ENCODE measurements at places on chromosomes 16 and 17.

DNA sequence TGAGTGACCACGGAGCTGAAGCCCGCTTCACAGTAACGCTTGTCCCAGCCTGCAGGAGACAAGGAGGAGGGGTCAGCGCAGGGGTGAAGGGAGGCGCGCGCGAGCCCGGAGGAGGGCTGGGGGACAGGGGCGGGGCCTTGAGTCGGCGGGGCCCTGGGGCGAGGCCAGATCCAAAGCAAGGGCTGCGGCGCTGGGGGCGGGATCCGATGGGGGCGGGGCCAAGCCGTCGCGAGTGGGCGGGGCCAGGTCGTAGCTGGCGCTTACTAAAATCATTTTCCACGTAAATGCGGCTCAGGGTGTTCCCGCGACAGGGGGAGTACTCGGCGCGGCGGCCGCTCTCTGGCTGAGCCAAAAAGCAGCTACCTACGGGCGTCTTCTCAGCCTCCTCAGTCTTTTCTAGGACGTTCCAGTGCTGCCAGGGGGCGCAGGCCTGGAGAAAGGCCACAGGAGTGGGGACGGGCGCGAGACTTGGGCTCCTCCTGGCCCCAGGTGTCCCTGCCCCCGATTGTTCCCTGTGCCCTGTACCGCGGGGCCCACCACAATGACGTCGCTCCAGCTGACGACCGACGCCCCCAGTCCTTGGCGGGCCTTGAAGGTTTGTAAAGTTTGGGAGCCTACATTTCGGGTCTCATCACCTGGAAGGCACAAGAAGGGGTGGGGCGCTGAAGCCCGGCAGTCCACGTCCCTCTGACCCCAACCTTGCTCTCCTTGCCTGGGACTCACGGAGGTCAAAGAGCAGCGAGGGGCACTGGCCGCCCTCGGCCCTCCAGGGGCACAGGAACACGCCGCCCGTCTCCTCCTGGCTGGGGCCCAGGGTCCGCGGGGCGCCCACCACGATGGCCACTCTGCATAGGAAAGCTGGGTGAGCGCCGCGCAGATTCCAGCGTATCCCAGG, 3.9 kb downstream of the ITGA2B start:
- H3K36me3 ChIP-seq = no peaks in the 10 kb centered on the region
- H3K27me3 ChIP-seq = no peaks in the 10 kb centered on the region
- H3K4me1 ChIP-seq = peaks cover 13% of the 10 kb centered on the region
- peak overlapping the region; percentile 40 for H3K4me3 ChIP-seq
- DNase-seq = peak; percentile 92

DNA sequence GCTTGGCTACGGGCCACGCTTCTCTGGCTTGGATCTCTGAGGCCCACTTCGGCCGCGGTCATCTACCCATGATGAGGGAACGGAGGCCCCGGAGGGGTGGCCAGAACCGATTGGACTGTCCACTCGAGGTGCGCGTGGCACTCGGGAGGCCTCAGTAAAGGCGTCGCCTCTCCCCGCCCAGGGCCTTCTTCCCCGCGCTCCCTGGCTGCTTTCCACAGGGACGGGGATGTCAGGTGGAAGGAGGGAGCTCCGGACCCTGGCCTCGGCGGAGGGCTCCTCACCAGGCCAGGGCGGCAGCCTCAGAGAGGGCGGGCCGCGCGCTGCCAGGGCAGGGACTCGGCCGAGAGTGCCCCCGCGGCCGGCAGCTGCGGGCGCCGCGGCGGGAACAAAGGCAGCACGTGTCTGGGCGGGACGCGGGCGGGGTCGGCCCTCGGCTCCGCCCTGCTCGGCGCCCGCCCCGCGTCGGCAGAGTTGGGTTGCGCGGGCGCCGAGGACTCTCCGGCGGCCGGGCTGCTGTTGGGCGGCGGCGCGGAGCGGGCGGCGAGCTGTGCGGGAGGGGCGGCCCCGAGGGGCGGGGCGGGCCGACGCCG, 587 bp upstream of the CDK5R1 start:
- H3K27me3 ChIP-seq = no peaks in the 10 kb centered on the region
- H3K4me1 ChIP-seq = peaks cover 23% of the 10 kb centered on the region
- peak overlapping the region; percentile 28 for H3K4me3 ChIP-seq
- H3K27ac ChIP-seq = no peak overlapping the region
- peaks cover 10% of the 10 kb centered on the region for H3K36me3 ChIP-seq

DNA sequence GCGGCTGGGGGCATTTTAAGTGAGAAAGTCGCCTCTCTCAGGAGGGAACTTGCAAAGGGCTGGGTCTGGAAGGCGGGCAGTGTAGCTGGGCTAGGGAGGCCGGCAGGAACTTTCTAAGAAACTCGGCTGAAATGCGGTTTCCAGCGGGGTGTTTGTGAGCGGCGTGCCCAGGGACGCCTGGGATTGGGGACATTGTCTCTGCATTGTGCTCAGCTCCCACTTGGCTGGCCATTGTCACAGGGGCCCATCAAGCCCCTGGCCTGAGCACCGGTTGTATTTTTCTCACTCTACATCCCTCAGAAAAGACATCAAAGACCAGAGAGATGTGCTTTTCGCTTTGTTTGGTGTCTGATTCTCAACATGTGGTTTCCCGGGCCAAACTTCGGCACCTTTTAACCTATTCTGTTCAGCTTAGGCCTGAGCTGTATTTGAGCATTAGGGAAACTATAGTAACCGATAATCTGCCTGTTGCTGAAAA, 291.1 kb upstream of the IRX3 start:
- H3K27ac ChIP-seq = no peak overlapping the region
- H3K4me1 ChIP-seq = peaks cover 5% of the 10 kb centered on the region
- H3K36me3 ChIP-seq = no peaks in the 10 kb centered on the region
- no peaks in the 10 kb centered on the region for H3K27me3 ChIP-seq

GRCh38 chr16:70656712-70657263, 10.4 kb downstream of the IL34 start:
- no peak overlapping the region for H3K4me3 ChIP-seq
- H3K36me3 ChIP-seq = no peaks in the 10 kb centered on the region
- no peaks in the 10 kb centered on the region for H3K27me3 ChIP-seq
- peaks cover 3% of the 10 kb centered on the region for H3K4me1 ChIP-seq

- H3K27ac ChIP-seq = peak overlapping the region; percentile 75
- H3K4me3 ChIP-seq = no peak overlapping the region
- no peaks in the 10 kb centered on the region for H3K27me3 ChIP-seq
- H3K4me1 ChIP-seq = peaks cover 32% of the 10 kb centered on the region
Observed at GRCh38 chr16:77555791-77556190, 121.0 kb upstream of the ADAMTS18 start.
